ENCODE measurements at places on chromosomes 6 and 20. TPM values are rescaled to one million over a fixed set of nuclear protein-coding genes. Genes with fewer than 3 reads are reported as not detected.

DNA sequence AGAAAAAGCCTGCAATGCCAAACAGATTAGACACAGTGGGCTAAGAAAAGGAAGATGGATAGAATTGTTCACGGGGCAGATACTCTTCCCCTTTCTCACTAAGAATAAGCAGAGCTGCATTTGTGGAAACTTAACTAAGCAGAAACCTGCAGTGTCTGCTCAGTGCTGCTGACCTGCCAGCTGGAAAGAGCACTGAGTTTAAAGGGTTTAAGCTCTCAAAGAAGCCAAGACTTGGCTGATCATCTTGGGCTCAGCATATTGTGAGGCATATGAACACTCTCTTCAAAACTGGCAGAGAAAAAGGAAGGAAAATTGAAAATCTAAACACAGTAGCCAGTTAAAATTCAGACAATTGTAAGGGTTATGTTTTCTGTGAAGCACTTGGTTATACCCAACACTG, 711.1 kb upstream of the EPHA7 start:
- DNase-seq, result no peak

Gene MARCKS
- total RNA-seq, result 112 TPM

GRCh38 chr6:130931683-130932082, 104.5 kb downstream of the SMLR1 start:
- DNase-seq, result no peak

DNA sequence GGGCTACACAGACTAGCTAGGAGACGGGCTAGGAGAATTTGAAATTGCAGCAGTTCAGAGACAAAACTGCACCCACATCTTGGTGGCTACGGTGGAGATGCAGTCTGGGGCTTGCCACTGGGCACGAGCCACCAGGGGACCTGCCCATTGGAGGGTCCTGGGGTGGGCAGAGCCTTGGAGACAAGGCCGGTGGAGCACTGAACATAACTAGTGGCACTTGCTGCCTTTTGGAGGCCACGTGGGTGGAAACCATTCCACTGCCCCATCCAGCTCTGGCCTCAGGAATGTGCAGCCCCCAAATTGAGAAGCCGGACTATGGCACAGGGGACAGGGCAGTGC, 113.4 kb downstream of the NFATC2 start:
- DNase-seq, result no peak

- no peak for DNase-seq
These were observed 184.5 kb upstream of the MARCKS start for GRCh38 chr6:113672491-113673149.

Gene WFDC10B
- total RNA-seq, result not detected

- no peak for DNase-seq
These were observed 2.3 kb downstream of the CCND3 start for GRCh38 chr6:41939176-41939847.

Gene EGFL8
- total RNA-seq, result 5.1 TPM

Gene FLRT3
- 3.3 TPM for total RNA-seq

Gene HLA-G
- total RNA-seq, result 0.75 TPM

Gene SNAP25
- total RNA-seq, result 1.0 TPM

GRCh38 chr6:151352410-151353396, 38.7 kb downstream of the ZBTB2 start:
- DNase-seq, result no peak

Gene HAO1
- not detected for total RNA-seq

GRCh38 chr6:139153855-139154254, 19.0 kb downstream of the HECA start:
- no peak for DNase-seq
